ENCODE measurements at places on chromosomes 11 and 22.

GRCh38 chr11:86161837-86162236 is 82.7 kb upstream of the EED start:
- no peak for DNase-seq

GRCh38 chr11:40879911-40880310 is 579.5 kb downstream of the LRRC4C start:
- DNase-seq: no peak

DNA sequence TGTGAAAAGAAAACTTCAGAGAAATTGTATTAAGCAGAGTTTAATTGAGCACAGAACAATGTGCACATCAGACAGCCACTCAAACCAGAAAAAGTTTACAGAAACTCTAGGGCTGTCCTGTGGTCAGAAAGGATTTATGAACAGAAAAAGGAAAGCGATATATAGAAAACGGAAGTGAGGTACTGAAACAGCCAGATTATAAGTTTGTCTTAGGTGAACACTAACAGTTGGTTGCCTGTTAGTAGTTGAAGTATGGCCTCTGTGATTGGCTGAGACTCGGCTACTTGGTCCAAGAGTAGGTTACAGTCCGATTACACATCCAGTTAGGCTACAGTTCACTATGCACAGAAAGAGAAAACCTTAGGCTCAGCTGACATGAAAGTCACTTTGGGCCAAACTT is 1232.5 kb upstream of the RAG2 start:
- DNase-seq: no peak

- no peak for DNase-seq
Measured at GRCh38 chr22:24593836-24594568, 1.1 kb upstream of the LRRC75B start.

GRCh38 chr11:100618914-100619313 is 68.2 kb upstream of the ARHGAP42 start:
- no peak for DNase-seq

- DNase-seq: no peak
Measured at GRCh38 chr22:29270475-29271271, 2.6 kb downstream of the EWSR1 start.

DNA sequence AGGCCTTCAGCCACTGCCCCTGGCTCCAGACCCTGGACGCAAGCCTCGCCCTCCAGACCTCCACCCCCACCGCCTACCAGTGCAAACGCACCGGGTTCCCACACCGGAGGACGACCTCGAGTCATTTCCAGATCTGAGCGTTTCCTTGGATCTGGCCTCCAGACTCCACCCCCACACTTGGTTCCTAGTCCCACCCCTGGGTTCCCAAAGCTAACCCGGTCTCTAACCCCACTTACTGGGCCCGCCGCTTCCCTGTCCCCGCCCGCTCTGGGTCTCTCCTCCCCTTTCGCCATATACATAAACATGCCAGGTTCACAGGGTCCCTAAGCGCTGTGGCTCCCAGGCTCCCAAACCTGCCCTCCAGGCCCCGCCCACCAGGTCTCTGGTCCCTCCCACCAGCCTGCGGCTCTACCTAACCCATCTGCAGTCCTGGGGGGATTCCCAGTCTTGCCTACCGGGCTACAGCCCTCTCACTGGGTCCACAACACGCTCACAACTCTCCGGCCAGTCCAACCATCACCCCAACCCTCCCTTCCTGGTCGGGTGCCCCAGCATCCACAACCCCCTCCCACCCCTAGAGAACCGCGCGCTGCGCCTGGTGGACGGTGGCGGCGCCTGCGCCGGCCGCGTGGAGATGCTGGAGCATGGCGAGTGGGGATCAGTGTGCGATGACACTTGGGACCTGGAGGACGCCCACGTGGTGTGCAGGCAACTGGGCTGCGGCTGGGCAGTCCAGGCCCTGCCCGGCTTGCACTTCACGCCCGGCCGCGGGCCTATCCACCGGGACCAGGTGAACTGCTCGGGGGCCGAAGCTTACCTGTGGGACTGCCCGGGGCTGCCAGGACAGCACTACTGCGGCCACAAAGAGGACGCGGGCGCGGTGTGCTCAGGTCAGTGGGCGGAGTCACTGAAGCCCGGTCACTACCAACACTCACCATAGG is 36.7 kb downstream of the CD6 start:
- no peak for DNase-seq

GRCh38 chr11:96074551-96075310 is 150.8 kb upstream of the MTMR2 start:
- no peak for DNase-seq

GRCh38 chr11:44823006-44823405 is 96.2 kb downstream of the TSPAN18 start:
- no peak for DNase-seq

- peak; percentile 15 for DNase-seq
Measured at GRCh38 chr22:43263645-43264514, 76.9 kb upstream of the TTLL12 start.

DNA sequence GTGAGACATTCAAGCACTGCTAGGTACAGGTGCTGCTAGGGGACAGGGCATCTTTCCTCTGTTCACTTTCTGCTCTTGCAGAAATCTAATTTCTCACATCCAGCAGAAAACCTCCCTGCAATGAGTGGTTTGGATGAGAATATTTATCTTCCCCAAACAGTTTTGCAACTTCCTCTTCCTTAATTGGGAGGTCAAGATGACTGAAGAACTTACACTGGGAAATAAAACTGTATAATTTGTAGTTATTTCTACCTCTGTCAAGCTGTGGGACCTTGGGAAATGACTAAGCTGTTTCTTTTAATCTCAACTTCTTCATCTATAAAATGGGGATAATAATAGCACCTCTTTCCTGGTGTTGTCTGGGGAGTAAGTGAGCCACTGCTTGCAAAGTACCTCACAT is 69.8 kb downstream of the PRR5L start:
- no peak for DNase-seq

GRCh38 chr11:73177380-73177777 is 35.3 kb upstream of the FCHSD2 start:
- DNase-seq: no peak

DNA sequence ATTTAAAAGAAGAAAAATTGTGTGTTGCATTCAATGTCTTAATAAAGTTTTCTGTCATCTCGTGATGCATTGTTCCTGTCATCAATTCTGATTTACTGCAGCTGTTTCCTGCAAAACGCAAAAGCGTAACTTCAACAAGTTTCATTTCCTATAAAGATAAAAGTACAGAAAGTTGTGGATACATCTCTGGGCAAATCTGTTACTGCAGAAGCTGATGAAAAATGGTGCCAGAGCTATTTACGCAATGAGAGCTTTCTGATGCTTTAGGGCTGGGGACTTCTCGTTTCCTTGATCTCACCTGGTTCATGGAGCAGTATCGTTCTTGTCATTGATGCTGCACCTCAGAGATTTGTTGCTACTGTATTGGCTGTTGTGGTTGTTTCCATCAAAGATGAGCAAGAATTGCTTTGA is 15.5 kb upstream of the MS4A12 start:
- no peak for DNase-seq

DNA sequence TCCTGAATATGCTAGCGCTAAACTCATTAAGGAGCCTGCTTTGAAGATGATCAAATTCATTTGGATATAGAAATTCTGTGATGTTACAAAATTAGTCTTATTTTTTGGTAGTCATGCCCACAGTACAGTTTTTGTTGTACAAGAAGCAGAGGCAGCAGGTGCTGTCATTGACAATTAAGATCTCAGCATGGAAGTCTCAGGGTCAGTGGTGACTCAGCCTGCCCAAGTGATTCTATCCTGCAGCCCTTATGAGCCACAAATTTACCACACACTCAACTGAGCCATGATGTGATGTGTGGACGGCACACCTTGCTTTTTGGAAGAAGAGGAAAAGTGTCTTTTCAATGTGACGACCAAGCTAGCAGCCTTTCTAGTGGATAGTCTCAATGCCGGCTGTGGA is 153.6 kb upstream of the SORL1-AS1 start:
- no peak for DNase-seq

- no peak for DNase-seq
Measured at GRCh38 chr11:132865623-132866022, 666.7 kb downstream of the OPCML start.

DNA sequence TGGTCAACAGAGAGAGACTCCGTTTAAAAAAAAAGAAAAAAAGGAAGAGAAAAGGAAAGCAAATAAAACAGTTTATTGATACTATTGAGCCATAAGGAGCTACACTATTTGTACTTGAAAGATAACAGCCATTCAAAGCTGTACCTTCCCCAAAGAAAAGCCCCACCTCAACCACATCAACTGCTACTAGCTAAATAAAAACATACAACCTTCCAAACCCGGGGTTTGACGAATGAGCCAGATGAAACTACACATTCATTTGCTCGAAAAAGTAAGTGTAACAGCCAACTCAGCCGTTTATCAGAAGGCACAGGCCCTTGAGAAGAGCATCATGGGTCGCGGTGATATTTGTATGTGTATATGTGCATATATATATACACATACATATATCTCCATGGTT is 78.4 kb downstream of the SIK3 start:
- DNase-seq: no peak

DNA sequence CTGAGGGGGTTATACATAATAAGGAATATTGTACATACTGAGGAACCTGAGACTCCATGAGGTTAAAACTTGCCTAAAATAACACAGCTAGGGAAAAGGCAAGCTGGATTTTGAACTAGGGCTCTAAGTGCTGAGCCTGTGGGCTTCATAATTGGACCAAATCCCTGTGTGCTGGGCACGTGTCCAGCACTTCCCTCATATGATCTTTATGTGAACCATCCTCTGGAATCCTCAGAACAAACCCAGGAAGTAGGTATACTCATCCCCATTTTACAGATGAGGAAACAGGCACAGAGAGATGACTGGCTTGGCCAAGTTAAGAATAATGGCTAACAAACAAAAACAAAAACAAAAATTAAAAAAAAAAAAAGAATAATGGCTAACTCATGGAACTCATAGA is 14.9 kb downstream of the RTN4RL2 start:
- DNase-seq: no peak

DNA sequence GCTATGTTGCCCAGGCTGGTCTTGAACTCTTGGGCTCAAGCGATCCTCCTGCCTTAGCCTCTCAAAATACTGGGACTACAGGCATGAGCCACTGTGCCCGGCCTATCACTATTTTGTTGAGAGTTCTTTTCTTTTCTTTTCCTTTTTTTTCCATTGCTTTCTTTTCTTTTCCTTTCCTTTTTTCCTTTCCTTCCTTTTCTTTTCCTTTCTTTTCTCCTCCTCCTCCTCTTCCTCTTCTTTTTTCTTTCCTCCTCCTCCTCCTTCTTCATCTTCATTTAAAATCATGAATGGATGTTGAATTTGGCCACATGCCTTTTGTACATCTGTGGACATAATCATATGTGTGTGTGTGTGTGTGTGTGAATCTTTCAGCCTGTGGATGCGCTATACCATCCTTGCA is 25.7 kb upstream of the PRAME start:
- DNase-seq: no peak

GRCh38 chr22:32417906-32418305 is 5.9 kb upstream of the RTCB start:
- DNase-seq: no peak

DNA sequence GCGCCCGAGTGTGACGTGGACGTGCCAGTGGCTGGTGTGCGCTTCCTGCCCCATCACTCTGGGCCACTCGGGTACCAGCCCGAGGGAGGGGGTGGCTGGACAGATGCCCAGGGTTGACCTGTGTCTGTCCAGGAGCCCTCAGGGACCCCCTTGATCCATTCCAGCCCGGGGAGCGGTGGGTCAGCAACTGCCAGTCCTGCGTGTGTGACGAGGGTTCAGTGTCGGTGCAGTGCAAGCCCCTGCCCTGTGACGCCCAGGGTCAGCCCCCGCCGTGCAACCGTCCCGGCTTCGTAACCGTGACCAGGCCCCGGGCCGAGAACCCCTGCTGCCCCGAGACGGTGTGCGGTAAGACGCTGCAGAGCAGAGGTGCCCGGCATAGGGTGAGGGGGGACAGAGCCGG is 34.5 kb downstream of the MUC5B start:
- DNase-seq: no peak

DNA sequence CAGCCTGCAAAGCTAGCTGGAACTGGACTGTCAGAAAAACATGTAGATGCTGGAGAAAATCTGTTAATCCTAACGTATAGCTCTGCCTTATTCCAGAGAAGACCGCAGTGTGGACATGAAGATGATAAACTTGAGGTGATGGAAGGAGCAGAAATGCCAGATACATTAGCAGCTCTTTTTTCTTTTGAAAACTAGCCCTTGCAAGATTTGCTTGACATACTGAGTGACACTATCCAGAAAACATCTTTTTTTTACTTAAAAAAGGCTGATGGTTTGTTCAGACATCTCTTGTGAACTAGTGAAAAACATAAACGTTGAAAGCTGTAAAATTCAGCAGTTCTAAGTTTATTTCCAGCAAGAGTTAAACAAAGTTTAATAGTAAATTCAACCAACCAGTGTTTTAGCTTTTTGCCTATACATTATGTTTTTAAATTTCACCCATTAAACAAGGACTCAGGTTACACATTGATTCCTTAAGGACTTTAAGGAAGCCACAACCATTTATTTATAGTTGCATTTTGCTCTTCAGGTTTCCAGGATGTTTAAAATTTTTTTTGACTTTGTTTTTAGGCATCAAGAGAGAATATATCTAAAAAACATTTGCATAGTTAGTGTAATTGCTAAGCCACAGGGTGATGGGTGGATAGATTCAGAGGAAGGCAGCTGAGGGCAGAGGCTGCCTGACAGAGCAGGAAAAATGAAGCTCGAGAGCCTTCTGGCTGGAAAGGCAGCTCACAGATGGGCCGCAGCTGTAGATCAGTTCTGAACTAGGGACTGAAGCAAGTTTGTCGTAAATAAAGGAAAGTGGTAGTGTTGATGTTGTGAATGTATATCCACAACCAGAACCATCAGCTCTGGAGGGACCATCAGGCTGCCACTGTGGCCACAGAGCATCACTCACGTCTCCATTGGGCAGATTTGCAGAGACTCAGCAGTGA is 9.5 kb downstream of the SNAP29 start:
- peak; percentile 41 for DNase-seq

GRCh38 chr11:8671193-8671612 is 11.3 kb downstream of the TRIM66 start:
- peak; percentile 86 for DNase-seq

GRCh38 chr22:25219948-25220442 is 556 bp downstream of the CRYBB2 start:
- DNase-seq: no peak

DNA sequence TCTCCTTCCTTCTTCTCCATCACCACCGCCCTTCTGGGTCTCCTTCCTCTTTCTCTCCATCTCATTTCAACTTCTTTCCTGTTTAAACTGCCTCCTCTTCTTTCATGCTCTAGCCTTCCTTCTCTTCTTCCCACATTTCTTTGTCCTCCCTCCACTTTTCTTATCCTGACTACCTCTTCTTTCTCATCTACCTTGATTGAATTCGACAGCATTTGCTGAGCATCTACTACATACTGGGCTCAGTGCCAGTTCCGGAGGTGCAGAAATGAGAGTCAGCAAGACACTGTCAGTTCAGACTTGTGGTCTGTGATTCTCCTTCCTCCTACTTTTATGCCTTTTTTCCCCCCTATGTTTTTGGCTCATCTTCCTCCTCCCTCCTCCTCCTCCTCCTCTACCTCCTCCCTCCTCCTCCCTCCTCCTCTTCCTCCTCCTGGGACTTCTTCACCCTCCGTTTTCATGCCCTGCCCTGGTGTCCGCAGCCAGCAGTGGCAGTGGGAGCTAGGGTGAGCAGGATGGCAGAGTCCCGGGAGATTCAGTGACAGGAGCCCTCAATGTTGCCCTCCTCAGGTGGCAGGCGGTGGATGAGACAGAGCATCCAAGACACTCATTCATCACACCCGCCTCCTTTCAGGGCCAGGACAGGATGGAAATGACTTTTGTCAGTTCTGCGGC is 146.0 kb upstream of the SEZ6L start:
- no peak for DNase-seq

Measured in AG04450 (cell line).